ENCODE measurements at places on chromosomes 1 and 21. TPM values are rescaled to one million over a fixed set of nuclear protein-coding genes. Genes with fewer than 3 reads are reported as not detected.

The TTC22 gene
- total RNA-seq, result 11.0 TPM

The FAM177B gene
- total RNA-seq, result not detected

The LAPTM5 gene
- 477 TPM for total RNA-seq

The KCNT2 gene
- total RNA-seq, result not detected

The LCE1C gene
- total RNA-seq, result not detected
